ENCODE measurements at places on chromosomes 6 and 20.

DNA sequence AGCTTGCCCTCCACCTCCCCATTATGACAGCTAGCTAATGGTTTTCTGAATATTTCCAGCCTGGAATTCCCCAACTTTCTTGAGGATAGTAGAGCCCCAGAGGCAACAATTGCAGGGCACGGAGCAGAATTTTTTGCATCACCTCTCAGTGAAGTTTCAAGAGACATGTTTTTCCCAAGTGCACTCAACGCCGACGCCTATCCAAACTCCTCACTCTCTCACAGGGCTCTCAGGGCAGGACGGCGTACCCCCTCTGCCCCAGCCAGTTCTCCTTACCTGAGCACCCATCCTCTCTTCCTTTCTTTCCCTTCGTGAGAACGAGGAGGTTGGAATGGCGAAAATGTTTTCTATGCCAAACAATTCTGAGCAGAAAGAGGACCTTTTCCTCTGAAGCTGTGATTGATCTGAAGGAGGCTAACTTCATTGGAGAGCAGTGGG is 83.1 kb upstream of the FOXQ1 start:
- no peak for DNase-seq

- DNase-seq, result no peak
Measured at GRCh38 chr6:154536999-154537398, 26.5 kb upstream of the CNKSR3 start.

DNA sequence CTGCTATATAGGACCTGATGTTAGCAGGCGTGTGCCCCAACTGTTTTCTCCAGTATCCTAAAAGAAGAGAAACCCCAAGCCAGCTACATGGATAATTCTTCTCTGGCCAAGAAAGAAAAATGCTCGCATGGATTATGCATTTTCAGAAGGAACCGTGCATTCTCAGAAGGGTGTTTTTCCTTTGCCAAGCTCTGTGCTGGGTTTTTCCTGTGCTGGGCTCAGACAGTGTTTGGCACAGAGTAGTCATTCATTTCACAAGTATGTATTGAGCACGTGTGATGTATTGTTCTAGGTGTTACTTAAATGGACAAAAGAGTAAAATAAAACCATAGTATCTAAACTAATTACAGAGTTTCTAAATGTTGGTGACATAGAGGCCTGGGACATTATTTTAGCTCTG is 62.7 kb upstream of the ZNF133 start:
- DNase-seq, result no peak

DNA sequence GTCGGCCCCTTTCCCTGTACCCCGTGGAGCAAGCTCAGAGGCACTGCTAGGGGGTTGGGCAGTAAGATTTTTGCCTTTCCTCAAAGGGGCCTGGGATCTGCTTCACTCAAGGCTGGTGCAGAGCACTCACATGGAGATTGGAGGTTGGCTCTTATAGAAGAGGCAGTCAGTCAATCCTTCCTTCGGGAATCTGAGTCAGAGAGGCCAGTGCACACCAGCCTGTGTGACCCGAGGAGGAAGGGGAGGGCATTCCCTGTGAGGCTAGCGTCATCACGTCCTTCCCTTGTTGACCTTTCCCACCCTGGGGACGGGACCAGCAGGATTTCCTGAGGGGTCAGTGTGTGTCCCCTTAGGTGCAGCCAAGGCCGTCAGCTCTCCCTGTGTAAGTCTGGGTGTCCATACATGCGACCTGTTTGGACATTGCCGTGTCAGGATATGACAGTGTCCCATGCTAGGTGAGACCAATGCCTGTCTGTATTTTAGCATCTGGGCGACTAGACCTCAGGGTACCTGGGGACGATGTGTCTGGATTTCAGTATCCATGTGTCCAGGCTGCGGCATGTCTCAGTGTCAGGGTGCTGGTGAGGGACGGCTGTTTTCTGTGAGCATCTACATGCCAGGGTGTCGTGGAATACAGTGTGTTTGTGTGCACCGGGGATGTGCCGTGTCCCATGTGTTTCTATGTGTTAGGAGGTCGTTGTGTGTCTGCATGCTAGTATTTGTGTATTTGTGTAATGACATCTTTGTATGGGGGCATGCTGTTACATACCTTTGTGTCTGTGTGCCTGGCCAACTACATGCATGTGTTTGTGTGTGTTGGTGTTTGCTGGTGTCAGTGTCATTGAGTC is 2.8 kb upstream of the ZNF512B start:
- DNase-seq, result no peak

- DNase-seq, result peak; percentile 54
Measured at GRCh38 chr20:10961651-10962288, 288.0 kb upstream of the JAG1 start.

GRCh38 chr6:26382121-26382520 is 787 bp upstream of the BTN2A2 start:
- DNase-seq, result no peak

DNA sequence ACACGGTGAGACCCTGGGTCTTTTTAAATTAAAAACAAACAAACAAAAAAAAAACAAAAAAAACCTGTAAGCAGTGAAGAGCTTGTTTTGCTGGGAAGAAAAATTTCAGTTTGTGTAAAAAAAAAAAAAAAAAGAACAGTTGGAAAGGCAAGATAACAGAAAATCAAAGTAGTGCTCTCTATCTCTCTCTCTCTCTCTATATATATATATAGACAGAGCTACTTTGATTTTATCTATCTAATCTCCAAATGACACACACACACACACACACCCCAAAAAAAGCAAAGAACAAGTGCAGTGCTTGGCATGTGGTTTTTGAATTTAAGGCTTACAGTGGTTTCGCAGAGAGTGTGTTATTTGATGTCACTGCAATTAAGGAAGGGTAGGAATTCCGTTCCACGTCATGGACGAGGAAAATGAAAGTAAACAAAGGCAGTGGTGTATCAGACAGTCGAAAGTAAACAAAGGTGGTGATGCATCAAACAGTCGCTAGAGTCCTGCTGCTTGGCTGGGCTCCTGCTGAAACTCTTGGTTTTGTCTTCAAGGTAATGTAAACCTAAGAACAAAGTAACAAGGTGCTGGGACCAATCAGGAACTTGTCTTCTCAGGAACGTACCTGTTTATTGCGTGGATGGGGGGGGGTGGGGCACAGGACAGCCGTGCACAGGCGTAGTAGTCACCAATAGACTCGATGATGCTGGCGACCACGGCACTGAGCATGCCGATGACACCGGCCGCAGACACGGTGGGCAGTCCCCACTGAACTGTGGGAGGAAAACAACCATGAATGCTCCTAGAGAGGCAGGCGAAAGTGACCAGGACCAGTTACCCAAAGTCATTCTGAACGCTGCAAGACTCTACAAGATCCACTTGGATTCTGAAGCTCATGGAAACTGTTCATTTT is 131.8 kb downstream of the SLC23A2 start:
- DNase-seq, result peak; percentile 18

DNA sequence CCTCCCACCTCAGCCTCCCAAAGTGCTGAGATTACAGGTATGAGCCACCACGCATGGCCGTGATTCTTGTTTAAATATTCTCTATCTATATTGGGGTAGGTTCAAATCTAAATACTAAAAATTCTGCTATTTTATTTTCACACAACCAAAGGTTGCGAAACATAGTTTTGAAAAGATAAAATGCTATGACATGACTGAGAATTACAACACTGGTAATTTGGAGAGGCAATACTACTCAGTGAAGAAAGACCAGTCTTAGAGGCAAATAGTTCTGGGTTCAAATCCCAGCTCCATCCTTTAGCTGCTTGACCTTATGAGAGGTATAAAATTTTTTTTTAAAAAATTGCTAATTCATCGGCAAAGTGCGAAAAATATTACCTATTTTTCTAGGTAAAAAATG is 137.0 kb upstream of the PREP start:
- no peak for DNase-seq

- no peak for DNase-seq
Measured at GRCh38 chr6:27206806-27207205, 40.7 kb upstream of the PRSS16 start.

DNA sequence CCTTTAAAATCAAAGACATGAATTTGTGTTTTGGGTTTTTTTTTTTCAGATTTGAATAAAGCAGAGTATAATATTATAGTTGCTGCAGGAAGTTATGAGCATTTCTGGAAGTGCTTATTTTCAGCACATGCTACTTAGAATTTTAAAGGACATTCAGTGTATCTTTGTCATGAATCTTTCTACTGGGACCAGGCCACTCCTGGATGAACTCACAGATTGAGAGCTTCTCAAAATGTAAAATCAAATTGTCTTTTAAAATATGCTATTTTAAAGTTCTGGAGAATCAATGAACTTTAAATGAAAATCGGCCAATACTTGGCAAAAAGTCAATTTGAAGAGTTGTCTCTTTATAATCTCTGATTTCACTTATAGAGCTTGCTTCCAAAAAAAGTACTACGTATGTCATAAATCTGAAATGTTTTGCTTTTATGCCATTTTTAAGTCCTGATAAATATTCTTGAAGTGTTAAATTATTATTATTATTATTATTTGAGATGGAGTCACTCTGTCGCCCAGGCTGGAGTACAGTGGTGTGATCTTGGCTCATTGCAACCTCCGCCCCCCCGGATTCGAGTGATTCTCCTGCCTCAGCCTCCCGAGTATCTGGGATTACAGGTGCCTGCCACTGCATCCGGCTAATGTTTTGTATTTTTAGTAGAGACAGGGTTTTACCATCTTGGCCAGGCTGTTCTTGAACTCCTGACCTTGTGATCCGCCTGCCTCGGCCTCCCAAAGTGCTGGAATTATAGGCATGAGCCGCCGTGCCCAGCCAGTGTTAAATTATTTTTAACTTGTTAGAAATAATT is 175.7 kb upstream of the AKAP12 start:
- DNase-seq, result no peak

DNA sequence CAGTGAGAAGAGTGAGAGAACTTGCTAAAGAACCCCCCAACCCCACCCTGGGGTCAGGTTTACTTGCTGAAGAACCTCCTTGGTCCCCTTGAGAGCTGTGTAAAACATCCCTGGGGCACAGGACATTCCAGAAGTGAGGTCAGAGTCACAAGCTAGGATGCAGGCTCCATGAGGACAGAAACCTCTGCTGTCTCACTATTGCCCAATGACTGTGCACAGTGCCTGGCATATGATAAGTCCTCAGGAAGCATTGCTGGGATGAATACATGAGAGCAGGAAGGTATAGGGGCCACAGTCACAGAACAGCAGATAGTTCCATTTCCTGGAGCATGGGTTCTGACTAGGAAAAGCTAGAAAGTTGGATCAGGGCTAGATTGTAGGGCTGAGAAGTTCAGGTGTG is 18.4 kb downstream of the NT5E start:
- DNase-seq, result no peak

- peak; percentile 19 for DNase-seq
Measured at GRCh38 chr6:25112322-25112773, 166.8 kb upstream of the CARMIL1 start.

DNA sequence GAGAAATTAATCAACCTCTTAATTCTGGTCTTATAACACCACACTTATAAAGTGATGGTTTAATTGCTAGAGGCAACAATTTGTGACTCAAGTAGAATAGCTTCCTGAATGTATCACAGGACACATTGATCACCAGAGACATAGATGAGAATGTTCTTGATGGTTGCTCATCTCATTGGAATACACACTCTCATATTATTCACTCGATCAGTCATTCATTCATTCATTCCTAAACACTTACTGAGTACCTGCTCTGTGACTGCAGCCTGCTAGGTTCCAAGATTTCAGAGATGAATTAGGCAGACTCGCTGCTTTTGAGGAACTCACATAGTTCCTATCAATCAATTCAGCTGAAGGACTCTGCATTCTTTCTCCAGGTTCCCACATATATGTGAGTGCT is 365.1 kb upstream of the SOX4 start:
- no peak for DNase-seq

DNA sequence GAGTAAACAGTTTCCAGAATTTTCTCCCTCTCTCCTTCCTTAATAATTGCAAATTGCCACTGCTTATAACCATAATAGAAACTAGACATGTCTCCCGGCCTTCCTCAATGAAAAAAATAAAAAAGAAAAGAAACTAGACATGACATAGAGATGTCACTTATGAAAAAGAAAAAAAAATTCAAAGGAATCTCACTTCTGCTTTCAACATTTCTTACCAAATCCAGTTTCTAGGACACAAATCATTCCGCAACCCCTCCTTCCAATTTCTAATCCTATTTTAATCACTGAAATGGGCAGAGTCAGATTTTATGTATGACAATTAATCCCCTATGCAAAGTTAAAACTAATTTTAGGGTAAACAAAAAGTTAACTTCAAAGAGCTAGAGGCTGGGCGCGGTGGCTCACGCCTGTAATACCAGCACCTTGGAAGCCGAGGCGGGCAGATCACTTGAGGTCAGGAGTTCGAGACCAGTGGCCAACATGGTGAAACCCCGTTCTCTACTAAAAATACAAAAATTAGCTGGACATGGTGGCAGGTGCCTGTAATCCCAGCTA is 40.1 kb upstream of the EEF1A1 start:
- DNase-seq, result no peak

GRCh38 chr6:170098428-170099170 is 192.3 kb downstream of the DLL1 start:
- no peak for DNase-seq

DNA sequence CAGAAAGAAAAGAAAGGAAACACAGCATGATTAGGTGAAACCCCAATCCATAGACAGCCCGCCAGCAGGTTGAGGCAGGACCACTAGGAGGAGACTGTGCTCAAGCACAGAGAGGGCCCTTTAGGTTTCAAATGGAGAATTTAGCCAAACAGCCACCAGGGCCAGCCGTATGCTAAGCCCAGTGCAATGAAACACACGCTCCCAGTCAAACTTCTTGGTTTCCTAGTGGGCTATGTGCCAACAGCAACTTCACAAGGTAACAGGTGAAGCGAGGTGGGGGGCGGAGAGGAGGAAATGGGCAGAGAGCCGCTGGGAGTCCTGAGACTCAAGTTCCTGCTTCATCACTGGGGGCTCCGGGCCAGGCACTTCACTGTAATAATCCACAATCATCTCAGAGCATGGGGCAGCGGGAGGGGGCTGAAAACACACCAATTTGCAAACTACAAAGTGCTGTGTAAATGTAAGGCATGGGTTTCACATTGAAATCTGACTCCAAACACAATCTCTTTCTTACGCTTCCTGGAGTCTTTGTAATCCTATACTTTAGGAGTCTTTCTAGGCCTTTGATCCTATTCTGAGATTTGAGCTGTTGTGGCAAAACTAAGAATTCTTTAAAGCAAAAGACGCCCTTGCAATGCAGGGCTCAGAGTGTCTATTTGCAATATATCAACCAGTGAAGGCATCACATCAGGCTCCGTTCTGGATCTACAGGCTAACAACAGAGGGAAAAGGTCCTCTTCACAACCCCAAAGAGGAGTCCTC is 117.3 kb downstream of the OPRM1 start:
- DNase-seq, result peak; percentile 88

DNA sequence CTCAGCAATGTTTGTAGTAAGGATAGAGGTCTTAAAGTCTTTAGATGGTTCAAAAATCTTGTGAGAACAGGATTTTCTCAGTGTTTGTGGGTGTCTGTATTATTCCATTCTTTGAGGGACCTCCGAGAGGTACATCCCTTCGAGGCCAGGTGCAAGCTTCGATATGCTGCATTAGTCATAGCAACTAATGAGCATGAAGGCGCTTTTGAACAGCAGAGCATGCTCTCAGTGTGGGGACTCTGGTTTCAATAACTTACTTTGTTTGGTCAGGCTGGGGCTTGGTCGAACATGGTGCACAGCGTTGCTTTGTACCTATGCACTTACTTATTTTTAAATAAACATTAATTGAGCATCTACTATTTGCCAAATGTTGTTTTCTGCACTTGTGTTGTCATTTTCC is 297.9 kb downstream of the CLIC5 start:
- no peak for DNase-seq

GRCh38 chr6:88449770-88450169 is 283.6 kb upstream of the CNR1 start:
- DNase-seq, result no peak

All from NCI-H1105 (cell line).